ENCODE measurements at places on chromosomes 7 and 10. TPM values are rescaled to one million over a fixed set of nuclear protein-coding genes. Genes with fewer than 3 reads are reported as not detected.

The EBF3 gene
- 0.37 TPM for total RNA-seq

The UCMA gene
- total RNA-seq: not detected

The SUV39H2 gene
- 4.6 TPM for total RNA-seq

The MMP21 gene
- total RNA-seq: not detected

The NME8 gene
- not detected for total RNA-seq

The ZKSCAN5 gene
- 7.1 TPM for total RNA-seq

The ASZ1 gene
- not detected for total RNA-seq

The PRLHR gene
- total RNA-seq: not detected

The TSPAN15 gene
- total RNA-seq: 150 TPM

DNA sequence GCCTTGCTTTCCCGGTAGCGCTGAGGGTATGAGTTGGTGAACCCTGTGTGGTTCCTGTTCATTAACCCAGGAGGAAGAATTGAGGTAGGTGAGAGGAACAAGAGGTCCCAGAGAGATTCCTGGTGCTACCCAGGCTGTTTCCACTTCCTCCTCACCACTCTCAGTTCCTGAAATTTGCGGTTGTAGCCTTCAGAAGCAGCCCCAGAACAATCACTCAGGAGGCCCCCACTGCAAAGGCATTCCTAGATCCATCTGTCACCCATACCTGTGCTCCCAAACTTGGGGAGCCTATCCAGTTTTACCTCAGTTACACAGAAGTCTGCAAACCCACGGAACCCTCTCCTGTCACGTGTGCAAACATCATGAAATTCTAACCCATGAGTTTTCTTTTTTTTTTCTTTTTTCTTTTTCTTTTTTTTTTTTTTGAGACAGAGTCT is 9.0 kb upstream of the PIP4K2A start:
- no peaks in the 10 kb centered on the region for H3K4me1 ChIP-seq
- peak; percentile 21 for DNase-seq
- no peaks in the 10 kb centered on the region for H3K27me3 ChIP-seq
- no peak overlapping the region for H3K27ac ChIP-seq
- no peaks in the 10 kb centered on the region for H3K36me3 ChIP-seq

- no peak overlapping the region for H3K27ac ChIP-seq
- no peak overlapping the region for H3K4me3 ChIP-seq
- H3K36me3 ChIP-seq: no peaks in the 10 kb centered on the region
Measured at GRCh38 chr10:123409426-123409825, 255.2 kb downstream of the BUB3 start.

- no peak overlapping the region for H3K4me3 ChIP-seq
- no peaks in the 10 kb centered on the region for H3K27me3 ChIP-seq
- DNase-seq: no peak
- no peaks in the 10 kb centered on the region for H3K4me1 ChIP-seq
- H3K27ac ChIP-seq: no peak overlapping the region
Measured at GRCh38 chr7:66185680-66186187, 19.4 kb upstream of the TPST1 start.

DNA sequence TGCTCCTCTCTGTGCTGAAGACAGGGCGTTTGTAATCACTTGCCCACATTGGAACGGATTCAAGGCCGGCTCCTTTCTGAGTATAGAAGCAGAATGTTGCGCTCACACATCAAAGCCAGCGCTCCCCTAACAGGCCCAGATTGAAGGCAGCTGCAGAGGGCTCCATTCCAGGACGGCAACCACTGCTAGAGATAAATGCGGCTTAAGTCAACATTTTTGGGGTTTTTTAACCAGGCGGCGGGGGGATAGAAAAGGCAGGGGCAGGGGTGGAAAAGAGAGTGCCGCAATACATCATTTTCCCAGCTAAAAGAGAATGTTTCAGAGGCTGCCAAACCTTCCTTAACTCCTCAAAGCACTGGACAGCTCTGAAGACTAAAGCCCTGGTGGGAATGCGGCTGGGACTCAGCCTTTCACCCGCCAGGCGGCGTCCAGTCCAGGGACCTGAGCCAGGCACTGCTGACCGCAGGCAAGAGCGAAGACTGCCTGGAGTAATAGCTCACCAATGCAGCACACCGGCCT is 189.6 kb downstream of the TNS3 start:
- H3K36me3 ChIP-seq: peaks cover 15% of the 10 kb centered on the region
- H3K4me3 ChIP-seq: no peak overlapping the region
- H3K27me3 ChIP-seq: no peaks in the 10 kb centered on the region
- DNase-seq: no peak
- no peaks in the 10 kb centered on the region for H3K4me1 ChIP-seq
- H3K27ac ChIP-seq: no peak overlapping the region

DNA sequence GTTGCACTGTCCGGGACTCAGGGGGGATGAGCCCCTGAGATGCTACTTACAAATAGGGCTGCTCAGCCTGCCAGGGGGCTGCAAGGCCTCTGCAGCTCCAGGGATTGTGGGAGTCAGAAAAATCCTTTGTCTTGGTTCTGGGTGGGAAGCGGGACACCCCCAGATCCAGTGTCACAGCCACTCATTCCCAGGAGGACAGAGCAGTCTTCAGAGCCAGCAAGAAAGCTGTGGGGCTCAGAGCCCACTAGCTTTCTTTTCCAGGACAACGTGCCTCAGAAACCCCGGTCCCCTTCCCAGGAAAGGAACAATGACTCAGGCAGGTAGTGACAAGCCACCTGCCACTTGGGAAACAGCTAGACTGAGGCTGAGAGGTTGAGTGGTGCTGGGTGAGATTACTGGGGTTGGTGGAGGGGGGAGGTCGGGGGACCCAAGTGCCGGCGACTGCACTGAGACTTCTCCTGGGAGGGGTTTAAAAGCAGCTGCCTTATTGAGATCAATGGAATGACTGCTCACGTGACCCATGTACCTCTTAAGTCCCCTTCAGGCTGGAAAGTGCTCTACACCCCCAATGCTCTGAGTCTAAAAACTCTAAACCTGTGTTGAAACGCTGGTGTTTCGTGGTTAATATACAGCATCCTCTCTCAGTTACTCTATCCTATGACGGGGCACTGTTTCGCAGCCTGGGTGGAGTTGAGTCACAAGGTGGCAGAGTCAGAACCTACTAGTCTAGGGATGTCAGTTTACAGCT is 123.6 kb downstream of the UBE2H start:
- peaks cover 3% of the 10 kb centered on the region for H3K36me3 ChIP-seq
- H3K27me3 ChIP-seq: no peaks in the 10 kb centered on the region
- H3K27ac ChIP-seq: no peak overlapping the region

GRCh38 chr10:30357075-30357801 is 8.2 kb upstream of the MTPAP start:
- H3K36me3 ChIP-seq: no peaks in the 10 kb centered on the region
- DNase-seq: peak; percentile 50
- no peak overlapping the region for H3K27ac ChIP-seq

DNA sequence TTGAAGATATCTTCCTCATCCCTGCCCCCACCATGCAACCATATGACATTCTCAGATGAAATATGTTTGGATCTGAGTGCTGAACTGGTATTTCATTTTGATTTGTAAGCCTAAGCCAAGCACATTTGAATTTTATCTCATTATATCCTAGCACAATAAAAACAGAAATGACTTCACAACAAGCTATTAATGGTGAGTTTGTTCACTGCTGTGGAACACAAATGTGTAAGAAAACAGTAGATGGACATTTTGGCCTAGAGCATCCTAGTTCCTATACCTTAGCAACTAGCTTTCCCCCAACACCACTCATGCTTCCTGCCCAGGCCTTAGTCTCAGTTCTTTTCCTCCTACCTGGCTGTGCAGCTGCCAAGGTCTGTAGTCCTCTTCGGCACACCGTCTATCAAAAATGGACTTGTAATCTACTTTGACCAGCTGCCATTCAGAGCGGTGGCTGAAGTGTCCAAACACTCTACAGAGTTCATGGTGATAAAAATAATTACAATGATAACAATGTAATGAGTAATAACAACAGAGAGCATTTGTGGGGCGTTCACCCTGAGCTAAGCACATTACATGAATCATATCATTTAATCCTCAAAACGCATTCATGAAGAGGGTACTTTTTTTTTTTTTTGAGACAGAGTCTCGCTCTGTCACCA is 491.9 kb downstream of the SORCS1 start:
- no peaks in the 10 kb centered on the region for H3K27me3 ChIP-seq
- no peaks in the 10 kb centered on the region for H3K36me3 ChIP-seq
- no peak overlapping the region for H3K4me3 ChIP-seq
- H3K27ac ChIP-seq: no peak overlapping the region
- DNase-seq: no peak

DNA sequence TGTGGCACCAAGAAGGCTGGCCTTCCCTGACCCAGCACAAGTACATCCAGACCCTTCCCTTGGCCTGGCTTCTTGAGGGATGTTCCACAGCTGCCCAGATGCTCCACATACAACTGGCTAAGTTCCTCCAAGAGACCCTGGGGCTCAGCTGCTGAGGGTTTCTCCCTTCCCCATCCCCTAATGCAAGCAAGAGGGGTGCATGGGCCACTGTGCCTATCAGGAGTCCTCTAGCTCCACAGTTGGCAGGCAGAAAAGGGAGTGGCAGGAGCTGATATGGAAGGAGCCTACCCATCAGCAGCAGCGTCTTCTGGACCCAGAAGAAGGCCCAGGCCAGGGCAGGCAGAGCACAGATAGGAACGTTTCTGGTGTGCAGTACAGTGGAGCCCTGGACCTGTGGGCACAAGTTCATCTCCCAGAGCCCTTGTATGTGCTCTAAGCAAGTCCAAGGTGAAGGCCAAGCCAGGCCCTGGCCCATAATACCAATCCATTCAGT is 26.2 kb downstream of the VSIR start:
- peaks cover 40% of the 10 kb centered on the region for H3K4me1 ChIP-seq
- H3K4me3 ChIP-seq: no peak overlapping the region
- no peak for DNase-seq
- H3K27ac ChIP-seq: peak overlapping the region; percentile 83
- no peaks in the 10 kb centered on the region for H3K36me3 ChIP-seq

- no peaks in the 10 kb centered on the region for H3K36me3 ChIP-seq
- H3K27me3 ChIP-seq: no peaks in the 10 kb centered on the region
- no peaks in the 10 kb centered on the region for H3K4me1 ChIP-seq
- no peak for DNase-seq
- H3K4me3 ChIP-seq: no peak overlapping the region
Measured at GRCh38 chr7:30828591-30828990, 57.4 kb downstream of the MINDY4 start.

GRCh38 chr7:2037808-2038522 is 194.8 kb downstream of the MAD1L1 start:
- H3K4me1 ChIP-seq: no peaks in the 10 kb centered on the region
- H3K27me3 ChIP-seq: no peaks in the 10 kb centered on the region
- no peak overlapping the region for H3K4me3 ChIP-seq
- H3K27ac ChIP-seq: peak overlapping the region; percentile 21
- H3K36me3 ChIP-seq: peaks cover 4% of the 10 kb centered on the region
- DNase-seq: no peak

DNA sequence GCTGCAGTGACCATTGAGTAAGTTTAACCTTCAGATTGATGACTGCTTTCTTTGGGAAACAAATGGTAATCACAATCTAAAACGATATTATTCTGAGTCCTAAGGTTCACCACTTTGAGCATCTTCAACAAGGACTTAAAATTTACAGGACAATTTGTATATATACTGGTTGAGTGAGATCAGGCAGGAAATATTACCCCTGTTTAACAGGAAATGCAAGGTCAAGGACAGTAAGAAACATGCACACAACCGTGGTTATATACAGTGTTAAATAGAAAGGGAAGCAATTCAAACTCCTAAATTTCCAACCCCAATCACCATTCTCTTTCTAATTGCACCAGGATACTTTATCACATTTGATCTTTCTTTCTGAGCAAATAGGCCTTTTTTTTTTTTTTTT is 96.1 kb downstream of the ZNF277 start:
- no peaks in the 10 kb centered on the region for H3K36me3 ChIP-seq
- H3K27me3 ChIP-seq: no peaks in the 10 kb centered on the region
- H3K4me3 ChIP-seq: no peak overlapping the region
- DNase-seq: no peak
- H3K4me1 ChIP-seq: no peaks in the 10 kb centered on the region

- peaks cover 14% of the 10 kb centered on the region for H3K4me1 ChIP-seq
- no peak for DNase-seq
- H3K4me3 ChIP-seq: no peak overlapping the region
- no peaks in the 10 kb centered on the region for H3K36me3 ChIP-seq
- H3K27ac ChIP-seq: no peak overlapping the region
- H3K27me3 ChIP-seq: no peaks in the 10 kb centered on the region
Measured at GRCh38 chr7:40059057-40059456, 75.4 kb downstream of the MPLKIP start.

DNA sequence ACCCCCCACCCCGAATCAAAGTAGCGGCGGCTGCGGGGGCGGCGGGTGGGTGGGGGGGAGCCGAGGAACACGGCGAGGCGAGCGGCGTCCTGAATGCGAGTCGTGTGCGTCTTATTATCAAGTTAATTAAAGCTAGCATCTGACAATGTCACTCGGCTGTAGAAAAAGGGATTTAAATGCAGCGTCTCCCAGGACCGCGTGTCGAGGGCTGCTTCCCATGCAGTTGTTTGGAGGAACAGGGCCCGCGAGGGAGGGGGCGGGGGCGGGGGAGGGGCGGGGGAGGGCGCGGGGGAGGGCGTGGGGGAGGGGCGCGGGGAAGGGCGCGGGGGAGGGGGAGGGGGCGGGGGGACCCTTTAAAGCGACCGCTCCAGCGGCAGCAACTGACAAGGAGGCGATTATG is 2.7 kb upstream of the UNCX start:
- H3K4me1 ChIP-seq: peaks cover 6% of the 10 kb centered on the region
- H3K4me3 ChIP-seq: no peak overlapping the region
- no peaks in the 10 kb centered on the region for H3K36me3 ChIP-seq
- peaks cover 100% of the 10 kb centered on the region for H3K27me3 ChIP-seq

- DNase-seq: peak; percentile 47
- H3K27me3 ChIP-seq: no peaks in the 10 kb centered on the region
- no peaks in the 10 kb centered on the region for H3K36me3 ChIP-seq
- no peak overlapping the region for H3K27ac ChIP-seq
- H3K4me1 ChIP-seq: peaks cover 11% of the 10 kb centered on the region
- H3K4me3 ChIP-seq: no peak overlapping the region
Measured at GRCh38 chr7:51261950-51262795, 54.4 kb downstream of the COBL start.

DNA sequence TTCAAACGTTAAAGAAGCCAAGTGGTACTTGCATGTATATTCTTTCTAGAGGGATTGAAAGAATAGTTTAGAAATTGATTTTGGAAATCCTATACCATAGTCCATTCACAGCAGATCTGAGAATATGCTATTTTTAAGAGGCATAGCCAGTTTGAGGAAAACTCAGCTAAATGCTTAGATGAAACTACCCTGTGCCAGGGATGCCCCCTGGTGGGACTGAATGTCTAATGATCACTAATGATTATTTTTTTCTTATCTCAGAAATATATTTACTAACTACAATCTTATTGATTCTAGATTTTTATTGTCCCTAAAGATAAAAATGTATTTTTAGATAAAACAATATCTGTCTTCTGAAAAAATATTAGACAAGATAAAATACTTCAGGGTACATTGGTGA is 844.9 kb upstream of the PHF14 start:
- no peaks in the 10 kb centered on the region for H3K27me3 ChIP-seq
- no peaks in the 10 kb centered on the region for H3K4me1 ChIP-seq
- no peak overlapping the region for H3K27ac ChIP-seq
- H3K36me3 ChIP-seq: no peaks in the 10 kb centered on the region

DNA sequence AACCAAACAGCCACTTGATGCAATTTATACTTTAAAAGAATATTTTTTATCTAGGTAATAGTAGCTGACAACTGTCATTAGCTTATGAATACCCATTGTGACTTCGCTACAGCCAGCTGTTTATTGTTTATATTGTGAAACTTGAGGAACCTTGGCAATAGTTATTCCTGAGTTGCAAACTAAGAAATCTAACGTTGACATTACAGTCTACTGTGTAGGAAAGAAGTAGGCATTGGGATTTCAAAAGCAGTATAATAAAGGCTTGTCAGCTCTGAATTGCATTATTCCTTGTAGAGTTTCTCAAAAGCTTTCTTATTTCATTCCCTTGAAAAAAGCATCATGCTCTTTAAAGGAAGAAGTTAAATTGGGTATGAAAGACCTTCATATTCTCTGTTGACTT is 42.7 kb upstream of the OIT3 start:
- DNase-seq: no peak
- no peak overlapping the region for H3K27ac ChIP-seq
- H3K27me3 ChIP-seq: no peaks in the 10 kb centered on the region
- no peak overlapping the region for H3K4me3 ChIP-seq

All from transverse colon (tissue), 4 donors.